Hepatic stellate cell (primary cell): ENCODE measurements at places on chromosomes 1 and 21.

DNA sequence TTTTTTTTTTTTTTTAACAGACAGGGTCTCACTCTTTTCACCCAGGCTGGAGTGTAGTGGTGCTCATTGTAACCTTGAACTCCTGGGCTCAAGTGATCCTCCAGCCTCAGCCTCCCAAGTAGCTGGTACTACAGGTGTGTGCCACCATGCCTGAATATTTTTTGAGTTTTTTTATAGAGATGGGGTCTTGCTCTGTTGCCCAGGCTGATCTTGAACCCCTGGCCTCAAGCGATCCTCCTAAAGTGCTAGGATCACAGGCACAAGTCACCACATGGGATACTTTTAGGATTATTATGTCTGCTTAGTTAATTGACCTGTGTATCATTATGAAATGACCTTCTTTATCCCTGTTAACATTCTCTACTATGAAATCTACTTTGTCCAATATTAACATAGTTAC, 38.0 kb downstream of the RASSF5 start:
- DNase-seq, result no peak

- DNase-seq, result no peak
Measured at GRCh38 chr1:53505401-53505800, 46.2 kb downstream of the DMRTB1 start.

DNA sequence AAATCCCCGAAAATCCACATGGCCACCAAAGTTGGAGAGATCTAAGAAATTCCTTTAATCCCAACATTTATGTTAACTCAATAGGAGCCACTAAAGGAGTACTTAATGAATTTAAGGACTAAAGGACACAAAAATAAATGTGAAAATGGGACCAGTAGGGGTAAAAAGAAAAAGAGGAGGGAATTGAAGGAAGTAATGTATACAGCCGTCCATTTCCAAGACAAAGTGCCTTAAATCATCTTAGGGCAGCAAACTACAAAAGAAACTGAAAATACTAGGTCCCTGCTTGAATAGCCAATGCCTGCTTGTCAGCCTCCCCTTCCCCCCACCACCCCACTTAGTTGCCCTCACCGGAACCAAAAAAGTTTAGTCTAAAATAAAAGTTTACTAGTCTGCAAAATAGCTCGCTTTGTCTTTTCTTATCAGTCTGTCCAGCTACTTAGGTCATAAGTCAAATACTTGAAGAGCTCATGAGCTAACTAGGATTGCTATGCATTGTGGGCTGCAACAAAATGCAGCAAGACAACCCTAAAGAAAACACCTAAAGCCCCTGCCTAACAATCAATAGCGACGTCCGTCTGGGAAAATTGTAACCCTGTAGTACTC, 66.3 kb upstream of the TLR5 start:
- no peak for DNase-seq

- peak; percentile 67 for DNase-seq
Measured at GRCh38 chr1:36352125-36352909, 28.9 kb upstream of the EVA1B start.

GRCh38 chr1:206790502-206791250, 18.4 kb upstream of the IL10 start:
- no peak for DNase-seq

DNA sequence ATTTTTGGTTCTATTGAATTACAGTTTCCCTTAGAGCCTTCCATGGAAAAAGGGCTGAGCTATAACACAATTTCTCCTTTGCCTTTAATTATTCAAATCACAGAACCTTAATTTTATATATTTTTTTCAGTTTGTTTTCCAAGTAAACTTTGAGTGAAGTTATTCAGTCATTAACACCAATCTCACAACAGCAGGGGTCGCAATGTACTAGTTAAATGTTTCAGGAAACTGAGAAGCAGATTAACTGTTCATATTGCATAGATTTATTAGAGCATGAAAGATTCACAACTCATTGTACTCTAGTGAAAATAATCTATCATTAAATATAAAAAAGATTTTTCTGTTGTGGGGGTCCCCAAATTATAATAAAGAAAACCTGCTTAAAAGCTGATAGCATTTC, 64.1 kb downstream of the KIFAP3 start:
- no peak for DNase-seq

DNA sequence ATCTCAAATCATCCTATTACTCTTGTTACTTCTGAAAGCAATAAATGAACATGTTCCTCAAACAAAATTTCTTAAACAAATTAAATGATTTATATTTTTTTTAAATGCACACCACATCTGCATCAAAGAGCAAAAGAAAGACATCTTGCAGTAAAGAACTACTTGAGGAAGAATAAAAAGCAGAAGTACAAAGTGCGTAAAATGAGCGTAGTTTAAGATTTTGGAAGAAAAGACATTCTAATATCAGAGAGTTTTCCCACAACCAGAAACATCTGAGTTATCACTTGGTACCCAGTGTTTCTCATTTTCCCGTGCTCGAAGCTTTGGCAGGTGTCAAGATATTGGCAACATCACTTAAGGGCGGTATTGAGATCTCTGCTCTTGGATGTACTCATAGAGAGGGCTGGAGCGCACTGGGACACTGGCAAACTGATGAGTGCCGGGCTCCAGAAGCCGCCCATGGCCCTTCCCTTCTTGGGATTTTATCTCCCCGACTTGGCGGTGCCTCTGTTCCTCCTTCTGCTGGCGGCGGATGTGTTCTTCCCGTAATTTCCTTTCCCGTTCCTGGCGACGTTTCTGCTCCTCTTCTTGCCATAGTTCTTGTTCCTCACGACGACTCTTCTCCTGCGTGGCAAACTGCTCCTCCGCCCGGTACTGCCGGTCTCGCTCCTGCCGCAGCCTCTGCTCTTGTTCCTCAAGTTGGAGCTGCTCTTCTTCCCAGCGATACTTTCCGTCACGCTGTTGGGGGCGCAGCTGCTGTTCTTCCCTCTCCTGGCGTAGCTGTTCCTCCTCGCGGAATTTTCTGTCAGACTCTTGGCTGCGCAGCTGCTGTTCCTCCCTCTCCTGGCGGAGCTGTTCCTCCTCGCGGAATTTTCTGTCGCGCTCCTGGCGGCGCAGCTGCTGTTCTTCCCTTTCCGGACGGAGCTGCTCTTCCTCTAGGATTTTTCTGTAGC, 7.9 kb downstream of the TCHH start:
- no peak for DNase-seq

DNA sequence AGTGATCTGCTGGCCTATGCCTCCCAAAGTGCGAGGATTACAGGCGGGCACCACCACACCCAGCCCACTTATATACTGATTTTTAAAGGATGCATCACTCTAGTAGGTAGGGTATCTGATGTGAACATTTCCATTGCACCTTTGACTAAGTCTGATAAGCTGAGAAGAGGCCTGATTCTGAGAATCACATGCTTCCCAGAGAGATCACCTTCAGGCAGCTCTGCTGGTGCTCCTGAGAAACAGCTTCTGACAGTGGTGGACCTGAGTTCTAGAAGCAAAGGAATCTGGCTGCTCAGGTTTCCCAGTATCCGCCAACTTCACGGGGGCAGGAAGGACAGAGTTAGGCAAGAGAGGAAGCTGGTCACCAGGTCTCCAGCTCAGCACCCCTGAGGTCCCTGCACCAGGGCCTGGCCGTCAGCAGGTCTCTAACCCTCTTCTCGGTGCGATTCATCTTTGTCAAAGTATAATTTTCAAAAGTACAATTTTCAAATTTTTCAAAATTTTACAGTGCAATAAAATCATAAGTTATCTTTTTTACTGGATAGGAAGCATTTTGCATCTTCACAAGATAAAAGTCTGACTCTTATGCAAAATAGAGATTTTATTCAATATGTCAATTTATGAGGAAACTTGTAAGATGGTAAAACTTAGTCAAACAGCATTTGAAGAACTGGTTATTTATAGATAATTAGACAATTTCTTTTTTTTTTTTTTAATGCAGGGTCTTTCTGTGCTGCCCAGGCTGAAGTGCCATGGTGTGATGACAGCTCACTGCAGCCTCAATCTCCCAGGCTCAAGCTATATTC, 25.8 kb upstream of the MPZL1 start:
- no peak for DNase-seq

DNA sequence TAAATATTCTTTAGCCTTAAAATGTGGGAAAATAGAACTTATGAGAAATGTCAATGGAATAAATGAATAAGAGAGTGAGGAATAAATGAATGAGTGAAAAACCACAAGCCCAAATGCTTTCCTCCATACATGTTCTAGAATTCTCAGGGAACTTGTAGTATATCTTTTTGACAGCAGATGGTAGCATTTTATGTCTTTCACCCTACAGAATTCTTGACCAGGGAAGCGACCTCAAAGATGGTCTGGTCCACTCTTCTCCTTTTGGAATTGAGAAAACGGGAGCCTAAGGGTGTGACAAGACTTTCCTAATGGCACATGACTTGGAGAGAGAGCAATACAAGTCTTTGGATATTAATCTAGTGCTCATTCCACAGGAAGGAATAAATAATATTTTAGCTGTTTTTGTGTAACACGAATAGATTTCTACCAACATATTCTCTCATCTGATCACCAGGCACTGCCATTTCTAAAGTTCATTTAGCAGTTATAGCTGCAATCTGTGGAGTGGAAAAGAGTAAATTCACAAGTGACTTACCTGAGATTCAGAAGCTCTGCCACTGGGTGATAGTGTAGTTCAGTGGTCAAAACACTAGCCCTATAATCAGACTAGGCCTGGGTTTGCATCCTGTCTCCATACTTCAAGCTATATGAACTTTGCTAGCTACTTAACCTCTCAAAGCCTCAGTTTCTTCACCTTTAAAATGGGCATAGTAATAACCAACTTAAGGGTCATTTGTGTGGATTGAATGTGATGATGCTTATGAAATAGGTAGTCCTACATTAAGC, 15.0 kb upstream of the F5 start:
- peak; percentile 4 for DNase-seq

- DNase-seq, result no peak
Measured at GRCh38 chr1:6005276-6005917, 13.2 kb upstream of the NPHP4 start.

DNA sequence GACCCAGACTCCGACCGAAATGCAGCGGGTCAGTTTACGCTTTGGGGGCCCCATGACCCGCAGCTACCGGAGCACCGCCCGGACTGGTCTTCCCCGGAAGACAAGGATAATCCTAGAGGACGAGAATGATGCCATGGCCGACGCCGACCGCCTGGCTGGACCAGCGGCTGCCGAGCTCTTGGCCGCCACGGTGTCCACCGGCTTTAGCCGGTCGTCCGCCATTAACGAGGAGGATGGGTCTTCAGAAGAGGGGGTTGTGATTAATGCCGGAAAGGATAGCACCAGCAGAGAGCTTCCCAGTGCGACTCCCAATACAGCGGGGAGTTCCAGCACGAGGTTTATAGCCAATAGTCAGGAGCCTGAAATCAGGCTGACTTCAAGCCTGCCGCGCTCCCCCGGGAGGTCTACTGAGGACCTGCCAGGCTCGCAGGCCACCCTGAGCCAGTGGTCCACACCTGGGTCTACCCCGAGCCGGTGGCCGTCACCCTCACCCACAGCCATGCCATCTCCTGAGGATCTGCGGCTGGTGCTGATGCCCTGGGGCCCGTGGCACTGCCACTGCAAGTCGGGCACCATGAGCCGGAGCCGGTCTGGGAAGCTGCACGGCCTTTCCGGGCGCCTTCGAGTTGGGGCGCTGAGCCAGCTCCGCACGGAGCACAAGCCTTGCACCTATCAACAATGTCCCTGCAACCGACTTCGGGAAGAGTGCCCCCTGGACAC, 534 bp downstream of the C1orf56 start:
- peak; percentile 79 for DNase-seq

- DNase-seq, result no peak
Measured at GRCh38 chr21:21146587-21147373, 148.6 kb downstream of the NCAM2 start.

DNA sequence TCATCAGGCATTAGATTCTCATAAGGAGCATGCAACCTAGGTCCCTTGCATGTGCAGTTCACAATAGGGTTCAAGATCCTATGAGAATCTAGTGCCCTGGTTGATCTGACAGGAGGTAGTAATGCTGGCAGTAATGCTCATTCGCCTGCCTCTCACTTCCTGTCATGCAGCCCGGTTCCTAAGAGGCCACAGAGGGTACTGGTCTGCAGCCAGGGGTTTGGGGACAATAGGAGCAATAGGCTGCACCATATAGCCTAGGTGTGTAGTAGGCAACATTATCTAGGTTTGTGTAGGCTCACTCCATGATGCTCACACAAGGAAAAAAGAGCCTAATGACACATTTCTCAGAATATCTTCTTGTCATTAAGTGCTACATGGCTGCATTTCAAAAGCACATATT, 25.8 kb downstream of the CFHR5 start:
- DNase-seq, result no peak

DNA sequence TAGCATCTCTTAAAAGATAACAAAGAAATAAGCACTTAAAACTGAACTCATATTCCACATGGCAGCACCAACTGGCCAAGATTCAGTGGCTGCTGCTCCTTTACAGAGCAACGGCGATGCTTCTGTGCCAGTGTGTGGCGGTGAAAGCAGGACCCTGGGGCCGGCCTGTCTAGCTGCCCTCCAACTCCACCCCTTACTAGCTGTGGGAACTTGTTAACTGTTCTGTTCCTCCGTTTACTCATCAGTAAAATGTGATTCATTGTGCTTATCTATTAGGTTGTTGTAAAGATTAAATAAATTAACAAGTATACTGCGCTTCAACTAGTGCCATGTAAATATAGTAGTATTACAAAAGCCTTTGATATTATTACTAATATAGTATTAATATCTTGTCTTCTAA, 133.2 kb downstream of the GDAP2 start:
- DNase-seq, result no peak

DNA sequence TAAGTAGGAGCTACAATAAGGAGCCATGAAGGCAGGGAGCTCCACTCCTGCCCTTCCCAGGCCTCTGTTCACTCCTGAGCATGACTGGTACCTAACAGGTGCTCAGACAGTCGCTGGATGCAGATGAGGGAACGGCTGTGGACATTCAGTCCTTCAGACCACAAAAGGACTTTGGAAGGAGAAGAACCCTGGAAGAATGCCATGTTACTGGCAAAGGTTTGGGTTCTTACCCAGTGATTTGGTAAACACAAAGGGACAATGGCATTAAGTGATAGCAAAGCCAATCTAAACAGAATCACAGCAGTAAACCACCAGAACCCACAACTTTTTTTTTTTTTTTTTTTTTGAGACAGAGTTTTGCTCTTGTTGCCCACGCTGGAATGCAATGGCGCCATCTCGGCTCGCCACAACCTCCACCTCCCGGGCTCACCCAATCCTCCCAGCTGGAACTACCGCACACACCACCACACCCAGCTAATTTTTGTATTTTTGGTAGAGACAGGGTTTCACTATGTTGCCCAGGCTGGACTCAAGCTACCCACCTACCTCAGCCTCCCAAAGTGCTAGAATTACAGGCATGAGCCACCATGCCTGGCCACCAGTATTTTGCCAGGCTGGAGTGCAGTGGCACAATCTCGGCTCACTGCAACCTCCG, 7.5 kb upstream of the CBR3 start:
- no peak for DNase-seq

- no peak for DNase-seq
Measured at GRCh38 chr1:58996341-58997059, 212.7 kb upstream of the JUN start.

- no peak for DNase-seq
Measured at GRCh38 chr1:5951846-5952410, 40.3 kb downstream of the NPHP4 start.
